Aortic smooth muscle cell (primary cell): ENCODE measurements at places on chromosomes 11 and 22. TPM values are rescaled to one million over a fixed set of nuclear protein-coding genes. Genes with fewer than 3 reads are reported as not detected.

Gene HTR3B
- not detected in 2 replicates for total RNA-seq

Gene ZNF280B
- under 0.01 and 0.06 TPM in 2 replicates for total RNA-seq

Gene LDLRAD3
- 4.5 and 10.0 TPM in 2 replicates for total RNA-seq

Gene SAA1
- not detected in 2 replicates for total RNA-seq

Gene C22orf42
- not detected in 2 replicates for total RNA-seq

Gene MLC1
- 2.1 and 2.2 TPM in 2 replicates for total RNA-seq

Gene RFPL3
- not detected in 2 replicates for total RNA-seq

Gene OVOL1
- total RNA-seq, result not detected in 2 replicates

Gene TRIM51
- not detected in 2 replicates for total RNA-seq

Gene THOC5
- total RNA-seq, result 29.0 and 37.3 TPM in 2 replicates

Gene CCDC87
- 0.26 and 0.44 TPM in 2 replicates for total RNA-seq

Gene OR5B21
- not detected in 2 replicates for total RNA-seq

Gene PYGM
- 1.3 and 1.4 TPM in 2 replicates for total RNA-seq

Gene KAT5
- 50.4 and 53.0 TPM in 2 replicates for total RNA-seq

Gene KRTAP5-4
- total RNA-seq, result 0.19 TPM in 1 of 2 replicates, not detected in the other

Gene HEPN1
- not detected in 2 replicates for total RNA-seq
